ENCODE measurements at places on chromosomes 1 and 21. TPM values are rescaled to one million over a fixed set of nuclear protein-coding genes. Genes with fewer than 3 reads are reported as not detected.

DNA sequence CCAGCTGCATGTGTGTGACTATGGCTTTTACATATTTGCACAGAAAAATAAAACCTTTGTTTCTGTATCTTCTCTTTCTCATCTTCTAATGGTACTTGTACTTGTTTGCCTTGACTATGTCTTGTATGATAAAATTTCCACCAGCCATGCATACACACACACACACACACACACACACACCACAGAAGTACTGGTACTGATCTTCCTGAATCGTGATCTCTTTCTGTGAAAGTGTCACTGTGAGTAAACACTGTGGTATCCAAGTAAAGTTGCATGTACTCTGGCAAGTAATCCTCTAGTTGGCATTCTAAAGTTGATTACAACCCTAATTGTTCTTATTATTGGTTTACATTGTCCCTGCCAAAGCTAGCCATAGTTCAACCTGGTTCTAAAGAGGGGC is 176.7 kb downstream of the CRB1 start:
- DNase-seq = no peak

GRCh38 chr1:113905435-113905861 is 322 bp downstream of the DCLRE1B start:
- DNase-seq = no peak

DNA sequence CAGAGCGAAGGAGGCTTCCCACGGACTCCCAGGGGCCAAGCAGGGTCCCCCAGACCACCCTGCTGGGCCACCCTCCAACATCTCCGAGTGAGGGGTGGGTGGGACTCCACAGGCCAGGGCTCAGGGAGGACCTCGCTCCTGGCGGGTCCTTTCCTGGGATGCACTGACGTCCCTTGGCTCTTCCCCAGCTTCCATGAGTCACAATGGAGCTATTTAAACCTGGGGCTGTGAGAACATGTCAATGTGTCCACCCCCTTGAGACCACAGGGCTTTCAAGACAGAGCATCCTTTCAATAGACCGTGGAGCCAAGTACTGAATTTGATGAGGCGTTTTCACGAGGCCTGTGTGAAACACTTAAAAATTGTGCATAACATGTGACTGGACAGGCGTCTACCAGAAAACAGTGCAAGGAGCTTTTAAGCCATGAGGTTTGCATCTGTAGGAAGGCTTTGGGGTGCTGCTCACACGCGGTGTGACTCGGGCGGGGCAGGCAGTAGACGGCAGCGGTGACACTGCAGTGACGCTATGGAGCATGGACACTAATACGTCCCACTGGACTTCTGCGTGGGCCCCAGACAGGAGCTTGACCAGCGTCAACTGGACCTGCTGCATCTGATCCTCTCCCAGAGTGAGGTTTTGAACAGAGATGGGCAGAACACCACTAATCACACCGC is 24.1 kb upstream of the NPHP4 start:
- no peak for DNase-seq

- DNase-seq = no peak
Measured at GRCh38 chr1:150259217-150259616, 1.6 kb downstream of the CA14 start.

GRCh38 chr1:50972766-50973165 is 2.7 kb downstream of the CDKN2C start:
- no peak for DNase-seq

DNA sequence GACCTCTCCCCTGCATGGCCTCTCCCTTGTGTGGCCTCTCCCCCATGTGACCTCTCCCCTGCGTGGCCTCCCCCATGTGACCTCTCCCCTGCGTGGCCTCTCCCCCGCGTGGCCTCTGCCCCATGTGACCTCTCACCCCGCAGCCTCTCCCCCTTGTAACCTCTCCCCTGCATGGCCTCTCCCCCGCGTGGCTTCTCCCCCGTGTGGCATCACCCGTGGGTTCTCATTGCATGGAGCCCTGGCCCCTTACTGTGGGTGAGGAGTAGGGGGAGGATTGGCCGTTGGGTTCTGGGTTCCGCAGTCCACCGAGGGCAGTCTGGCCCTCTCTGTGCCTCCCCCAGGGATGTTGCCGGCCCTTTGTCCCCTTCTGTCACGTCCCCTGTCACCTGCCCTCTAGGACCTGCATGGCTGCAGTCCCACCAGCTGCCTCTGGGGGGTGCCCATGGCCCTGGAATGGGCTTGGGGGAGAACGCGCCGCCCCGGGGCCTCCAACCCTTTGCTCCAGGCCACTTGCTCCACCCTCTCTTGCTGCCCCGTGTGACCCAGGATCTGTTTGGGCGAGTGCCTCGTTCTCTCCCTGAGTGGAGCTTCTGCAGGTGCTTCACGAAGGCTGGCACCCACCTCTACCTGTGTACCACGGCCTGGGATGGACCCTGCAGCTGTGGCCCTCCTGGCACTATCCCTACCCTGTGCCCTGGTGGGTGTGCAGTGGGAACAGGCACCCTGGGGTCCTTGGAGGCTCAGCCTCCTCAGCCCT is 21.3 kb downstream of the RRP1 start:
- peak; percentile 67 for DNase-seq

DNA sequence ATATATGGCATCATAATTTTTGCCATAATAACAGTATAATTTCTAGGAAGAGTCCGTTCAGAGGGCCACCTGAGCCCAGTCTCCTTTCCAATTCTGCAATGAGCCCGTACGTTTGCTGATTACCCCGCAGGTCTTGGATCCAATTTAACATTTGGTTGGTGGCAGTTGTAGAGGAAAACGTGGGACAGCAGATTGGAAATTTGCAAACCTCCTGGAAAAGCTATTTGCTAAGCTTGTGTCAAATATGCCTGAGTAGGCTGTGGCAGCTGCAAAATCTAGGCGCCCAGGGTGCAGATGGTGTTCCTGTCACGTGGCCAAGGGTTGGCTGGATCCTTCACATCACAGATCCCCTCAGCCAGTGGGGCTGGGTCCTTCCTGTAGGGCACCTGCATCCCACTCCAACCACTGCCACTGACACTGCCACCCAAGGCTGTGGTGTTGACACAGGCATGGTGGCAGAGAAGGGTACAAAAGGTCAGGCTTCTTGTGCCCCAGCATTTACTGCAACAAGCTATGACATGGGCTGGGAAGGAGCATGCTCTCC is 174.8 kb upstream of the SYT6 start:
- DNase-seq = no peak

GRCh38 chr1:198858033-198858432 is 219.2 kb downstream of the PTPRC start:
- no peak for DNase-seq

The OR2M3 gene
- 0.04 TPM for polyA plus RNA-seq

The A3GALT2 gene
- 0.25 TPM for polyA plus RNA-seq

The LRRC71 gene
- polyA plus RNA-seq = 1.1 TPM

The MYBPH gene
- not detected for polyA plus RNA-seq

The SLC44A5 gene
- 6.1 TPM for polyA plus RNA-seq
